Psoas muscle (tissue), 8 donors: ENCODE measurements at places on chromosomes 5 and 9. TPM values are rescaled to one million over a fixed set of nuclear protein-coding genes. Genes with fewer than 3 reads are reported as not detected.
A peak's percentile ranks its signal among the peaks of the same experiment; 100 is the strongest.

DNA sequence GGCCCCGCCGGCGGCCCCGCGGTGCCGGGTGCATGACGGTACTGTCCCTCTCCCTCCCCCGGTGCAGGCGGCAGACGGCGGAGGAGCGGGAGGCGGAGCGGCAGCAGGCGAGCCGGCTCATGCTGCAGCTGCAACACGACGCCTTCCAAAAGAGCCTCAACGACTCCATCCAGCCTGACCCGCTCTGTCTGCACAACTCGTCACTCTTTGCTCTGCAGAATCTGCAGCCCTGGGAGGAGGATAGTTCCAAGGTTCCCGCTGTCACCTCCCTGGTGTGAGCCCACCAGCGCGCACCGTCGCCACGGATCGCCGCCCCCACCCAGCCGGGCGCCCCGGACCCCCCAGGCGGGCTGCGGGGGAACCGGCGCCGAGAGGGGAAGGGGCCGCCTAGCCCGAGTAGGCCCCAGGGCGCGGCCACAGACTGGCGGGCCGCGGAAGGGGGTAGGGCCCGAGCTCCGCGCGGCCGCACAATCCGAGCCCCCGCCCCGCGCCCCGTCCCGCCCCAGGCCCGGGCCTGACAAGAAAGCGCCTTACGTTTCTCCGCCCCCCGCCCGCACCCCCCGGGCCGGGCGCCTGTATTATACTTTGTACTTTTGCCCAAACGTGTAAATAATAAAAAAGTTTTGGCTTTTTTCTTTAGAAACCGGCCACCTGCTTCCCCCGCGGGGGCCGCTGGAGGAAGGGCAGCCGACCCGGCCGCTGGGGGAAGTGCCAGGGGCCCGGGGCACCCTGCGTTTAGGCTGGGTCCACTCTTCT, 2.5 kb downstream of the TLX3 start:
- H3K4me3 ChIP-seq: peak overlapping the region; percentile 39
- DNase-seq: no peak
- no peaks in the 10 kb centered on the region for H3K36me3 ChIP-seq
- H3K4me1 ChIP-seq: peaks cover 35% of the 10 kb centered on the region
- H3K27ac ChIP-seq: no peak overlapping the region
- peaks cover 67% of the 10 kb centered on the region for H3K27me3 ChIP-seq

DNA sequence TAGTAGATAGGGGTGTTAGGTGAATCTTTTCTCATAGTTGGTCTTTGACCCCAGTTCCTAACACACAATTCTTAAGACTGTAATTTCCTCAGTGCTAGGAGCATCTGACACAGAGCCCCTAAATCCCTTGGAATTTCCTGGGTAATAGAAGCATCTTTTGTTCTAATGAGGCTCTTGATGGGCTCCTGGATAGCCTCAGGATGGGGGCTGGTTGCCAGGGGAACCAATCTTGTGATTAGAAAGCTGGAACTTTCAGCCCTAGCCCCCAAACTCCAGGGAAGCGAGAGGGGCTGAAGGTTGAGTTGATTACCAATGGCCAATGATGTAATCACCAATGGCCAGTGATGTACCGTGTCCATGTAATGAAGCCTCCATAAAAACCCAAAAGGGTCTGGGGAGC, 44.5 kb downstream of the CCDC125 start:
- H3K4me3 ChIP-seq: no peak overlapping the region
- peaks cover 9% of the 10 kb centered on the region for H3K36me3 ChIP-seq
- H3K27me3 ChIP-seq: no peaks in the 10 kb centered on the region
- H3K27ac ChIP-seq: no peak overlapping the region
- peaks cover 15% of the 10 kb centered on the region for H3K4me1 ChIP-seq

DNA sequence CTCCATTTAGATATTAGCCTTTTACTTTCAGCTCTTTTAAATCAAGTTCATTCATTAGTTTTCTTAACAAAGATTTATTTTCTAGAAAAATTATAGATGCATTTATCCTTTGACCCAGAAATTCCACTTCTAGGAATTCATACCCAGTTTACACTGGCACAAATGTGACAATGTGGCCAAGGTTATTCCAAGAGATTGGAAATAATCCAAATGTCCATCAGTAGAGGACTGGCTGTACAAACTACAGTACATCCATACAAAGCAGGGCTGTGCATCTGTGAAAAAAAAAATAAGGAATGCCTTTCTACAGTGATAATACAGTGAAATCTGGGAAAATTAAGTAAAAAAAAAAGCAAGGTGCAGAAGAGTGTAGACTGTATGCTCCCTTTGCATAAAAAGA, 149.2 kb downstream of the GABBR2 start:
- H3K27ac ChIP-seq: no peak overlapping the region
- no peaks in the 10 kb centered on the region for H3K27me3 ChIP-seq
- DNase-seq: no peak
- H3K4me1 ChIP-seq: no peaks in the 10 kb centered on the region
- no peak overlapping the region for H3K4me3 ChIP-seq

DNA sequence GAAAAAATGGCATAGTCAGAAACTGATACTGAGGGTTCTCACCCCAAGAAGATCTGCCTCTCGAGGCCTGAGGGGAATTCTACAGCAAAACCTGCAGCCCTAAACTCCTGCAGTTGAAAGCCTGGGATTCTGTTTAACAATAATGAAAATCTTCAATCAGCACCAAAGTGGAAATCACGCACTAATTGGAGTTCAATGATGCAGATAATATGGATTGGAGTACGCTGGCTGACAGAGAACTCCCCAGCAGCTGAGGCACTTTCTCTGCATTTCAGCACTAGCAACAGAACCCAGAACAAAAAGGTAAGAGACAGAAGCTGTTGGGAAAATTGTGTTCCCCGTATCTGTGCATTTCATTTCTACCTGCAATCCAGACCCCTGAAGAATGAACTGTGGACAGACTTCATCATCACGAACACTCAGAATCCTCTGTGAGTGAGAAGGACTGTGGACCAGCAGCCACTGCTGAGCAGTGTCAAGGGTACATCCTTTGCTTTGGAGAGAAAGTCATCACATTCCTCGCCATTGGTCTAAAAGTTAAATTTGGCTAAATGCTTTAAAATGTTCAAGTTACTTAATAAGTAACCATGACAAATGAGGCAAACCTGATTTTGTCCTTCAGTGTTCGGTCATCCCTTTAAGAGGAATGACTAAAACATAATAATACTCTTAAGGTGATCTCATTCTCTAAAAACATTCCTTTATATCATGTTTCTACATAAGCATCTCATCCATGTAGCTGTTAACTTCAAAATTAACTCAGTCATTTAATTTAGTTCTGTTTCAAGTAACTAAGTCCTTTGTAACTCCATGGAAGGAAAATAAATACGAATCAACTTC, 126.1 kb downstream of the GAS1 start:
- no peak overlapping the region for H3K4me3 ChIP-seq
- no peaks in the 10 kb centered on the region for H3K4me1 ChIP-seq
- H3K27ac ChIP-seq: no peak overlapping the region
- no peaks in the 10 kb centered on the region for H3K36me3 ChIP-seq

GRCh38 chr5:14560091-14560595, 21.4 kb upstream of the OTULINL start:
- no peak for DNase-seq
- no peak overlapping the region for H3K27ac ChIP-seq
- no peaks in the 10 kb centered on the region for H3K27me3 ChIP-seq
- H3K4me3 ChIP-seq: no peak overlapping the region

The GABRP gene
- total RNA-seq: not detected

The PCDHA13 gene
- total RNA-seq: not detected
